HT1080 (cell line): ENCODE measurements at places on chromosomes 3 and 15.

DNA sequence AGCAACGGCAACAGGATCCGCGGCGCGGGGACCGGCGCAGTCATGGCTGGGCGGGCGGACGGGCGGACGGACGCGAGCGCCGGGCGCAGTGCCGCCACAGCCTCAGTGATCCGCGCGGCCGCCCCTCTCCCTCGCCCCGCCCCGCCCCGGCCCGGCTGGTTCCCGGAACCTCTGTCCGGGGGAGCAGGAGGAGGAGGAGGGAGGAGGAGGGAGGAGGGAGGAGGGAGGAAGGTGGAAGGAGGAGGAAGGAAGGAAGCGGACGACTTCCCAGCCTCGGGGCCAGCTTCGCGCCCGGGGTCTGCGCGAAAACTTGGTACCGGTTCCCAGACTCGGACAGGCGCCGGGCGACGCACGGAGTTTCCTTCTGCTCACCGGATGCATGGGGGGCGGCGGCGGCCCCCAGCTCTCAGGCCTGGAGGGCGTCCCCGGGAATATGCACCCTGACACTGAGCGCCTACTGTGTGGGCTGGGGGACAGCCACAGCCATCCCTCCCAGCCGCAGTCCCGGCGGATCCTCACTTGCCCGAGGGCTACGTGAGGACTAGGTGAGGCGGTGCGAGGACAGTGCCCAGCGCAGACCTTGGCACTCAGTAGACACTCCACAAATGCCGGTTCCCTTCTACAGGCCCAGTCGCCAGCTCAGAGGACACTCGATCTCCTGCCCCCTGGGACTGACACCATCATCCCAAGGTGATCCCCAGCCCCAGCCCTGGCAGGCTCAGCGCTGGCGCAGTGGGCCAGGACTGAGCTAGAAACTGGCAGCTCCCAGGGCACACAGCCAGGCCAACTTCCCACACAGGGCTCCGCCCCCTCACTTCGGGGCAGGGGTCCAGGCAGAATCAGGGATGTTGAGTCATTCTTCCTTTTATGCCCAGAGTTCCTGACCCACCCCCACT lies at the start of gene SHISA5:
TSS of gene SHISA5 (minus strand) at position 124 of the 896 bp plus-strand sequence. CDS start at position 44, 80 bp downstream.
- DNase-seq, result peak; percentile 58

DNA sequence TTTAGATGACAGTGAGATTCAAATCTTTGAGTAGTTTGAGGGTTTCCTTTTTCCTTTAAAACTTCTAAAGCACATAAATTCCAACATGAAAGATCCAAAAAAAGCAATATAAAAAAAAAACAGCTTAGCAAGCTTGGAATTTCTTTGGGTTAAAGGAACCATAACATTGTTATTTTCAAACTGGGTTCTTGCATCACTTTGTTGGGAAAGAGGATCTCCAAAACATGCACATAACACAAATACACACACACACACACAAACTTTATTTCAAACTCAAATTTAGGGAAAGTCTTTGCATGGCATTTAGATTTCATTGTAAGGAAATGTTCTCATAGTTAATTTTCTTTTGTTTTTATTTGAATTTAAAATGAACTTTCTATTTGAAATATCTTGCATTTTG lies 79.2 kb upstream of the COL8A1 start:
- no peak for DNase-seq

DNA sequence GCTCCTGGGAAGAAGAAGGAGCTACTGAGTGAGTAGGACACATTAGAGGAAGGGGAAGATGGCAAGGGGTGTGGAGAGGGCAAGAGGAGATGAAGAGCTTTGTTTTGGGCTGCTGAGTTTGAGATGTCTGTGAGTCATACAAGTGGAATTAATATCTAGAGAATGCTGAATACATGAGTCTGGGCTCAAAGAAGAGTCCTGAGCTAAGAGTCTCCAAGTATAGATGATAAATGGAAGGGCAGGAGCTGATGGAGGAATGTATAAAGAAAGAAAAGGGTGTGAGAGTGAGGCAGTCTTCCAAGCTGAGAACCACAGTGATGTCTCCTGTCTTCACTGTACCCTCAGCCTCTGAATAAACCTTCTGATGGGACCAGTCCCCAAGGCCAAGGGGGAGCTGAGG lies 205.5 kb upstream of the MRPL3 start:
- peak; percentile 48 for DNase-seq

GRCh38 chr3:23796518-23796917 lies 9.2 kb upstream of the UBE2E1 start:
- DNase-seq, result no peak

- DNase-seq, result no peak
These were observed 13.9 kb upstream of the IGDCC3 start for GRCh38 chr15:65391732-65392131.

GRCh38 chr3:65953301-65953812 lies 85.4 kb downstream of the MAGI1 start:
- no peak for DNase-seq

DNA sequence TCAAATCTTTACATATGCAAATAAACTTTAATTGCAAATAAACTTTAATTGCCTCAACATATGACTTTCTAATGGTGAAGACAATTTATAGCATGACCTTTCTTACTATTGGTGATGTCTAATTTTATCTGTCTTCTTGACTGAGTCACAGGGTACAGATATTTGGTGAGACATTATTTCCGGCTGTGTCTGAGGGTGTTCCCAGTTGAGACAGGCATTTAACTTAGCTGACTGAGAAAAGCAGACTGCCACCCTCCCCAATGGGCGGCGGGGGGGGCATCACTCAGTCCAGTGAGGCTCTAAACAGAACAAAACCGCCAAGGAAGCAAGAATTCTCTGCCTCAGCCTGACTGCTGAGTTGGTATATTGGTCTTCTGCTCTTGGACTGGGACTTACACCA lies 160.0 kb downstream of the TBL1XR1 start:
- DNase-seq, result peak; percentile 54

- DNase-seq, result peak; percentile 59
These were observed 185.5 kb downstream of the ADAMTS9 start for GRCh38 chr3:64502284-64502683.

DNA sequence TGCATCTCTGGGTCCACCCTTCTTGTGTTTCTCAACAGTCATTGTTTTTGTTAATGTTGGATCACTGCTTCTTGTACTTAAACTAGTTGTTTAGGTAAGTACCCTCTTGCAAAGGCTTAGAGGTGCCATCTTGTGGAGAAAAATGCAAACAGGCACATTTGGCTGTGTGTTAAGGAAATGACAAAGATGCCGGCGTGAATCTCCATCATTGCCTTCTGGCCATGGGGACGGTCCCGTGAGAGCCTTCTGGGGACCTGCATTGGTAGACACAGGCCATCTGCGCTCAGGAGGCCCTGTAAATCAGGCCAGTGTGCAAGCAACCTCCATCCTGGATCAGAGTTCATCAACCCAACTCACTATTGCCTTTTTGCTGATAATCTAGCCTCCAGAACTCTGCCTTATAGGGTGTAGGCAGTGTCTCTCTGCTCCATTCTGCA lies 158.6 kb upstream of the NR2E3 start:
- DNase-seq, result peak; percentile 67

DNA sequence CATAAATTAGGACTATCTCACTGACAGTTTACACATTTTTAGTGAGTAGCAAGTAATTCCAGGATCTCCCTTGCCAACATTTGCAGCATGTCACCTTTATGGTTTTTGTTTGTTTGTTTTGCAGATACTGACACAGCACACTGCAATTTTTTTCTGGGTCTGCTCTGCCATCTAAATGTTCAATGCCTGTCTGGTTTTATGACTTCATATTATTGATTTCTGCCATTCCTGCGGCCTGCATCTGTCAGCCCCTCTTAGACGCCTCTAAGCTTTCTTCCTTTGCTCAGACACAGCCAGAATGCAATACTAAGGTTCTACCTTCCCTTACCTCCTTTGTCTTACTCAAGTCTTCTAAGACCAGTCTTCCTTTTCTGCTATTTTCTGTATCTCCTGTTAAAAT lies 321.2 kb upstream of the AZI2 start:
- DNase-seq, result no peak

GRCh38 chr3:184565421-184566211 lies 4.0 kb downstream of the EPHB3 start:
- peak; percentile 84 for DNase-seq

DNA sequence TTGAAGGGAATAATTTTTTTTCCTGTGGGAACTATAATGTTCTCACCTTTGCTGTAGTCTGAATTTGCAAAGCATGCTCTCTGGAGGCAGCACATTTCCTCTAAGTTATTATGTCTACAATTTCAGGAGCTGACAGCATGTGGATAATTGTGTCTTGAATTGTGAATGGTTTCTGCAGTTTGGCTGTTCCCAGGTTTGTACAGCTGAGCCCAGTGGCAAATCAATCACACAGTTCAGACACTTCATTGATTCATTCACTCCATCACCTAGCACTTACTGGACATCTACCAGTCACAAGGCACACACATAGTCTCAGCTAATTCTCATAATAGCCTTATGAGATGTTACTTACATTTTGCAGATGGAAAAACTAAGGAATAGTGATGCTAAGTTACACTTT lies 219.0 kb upstream of the ROPN1 start:
- no peak for DNase-seq

DNA sequence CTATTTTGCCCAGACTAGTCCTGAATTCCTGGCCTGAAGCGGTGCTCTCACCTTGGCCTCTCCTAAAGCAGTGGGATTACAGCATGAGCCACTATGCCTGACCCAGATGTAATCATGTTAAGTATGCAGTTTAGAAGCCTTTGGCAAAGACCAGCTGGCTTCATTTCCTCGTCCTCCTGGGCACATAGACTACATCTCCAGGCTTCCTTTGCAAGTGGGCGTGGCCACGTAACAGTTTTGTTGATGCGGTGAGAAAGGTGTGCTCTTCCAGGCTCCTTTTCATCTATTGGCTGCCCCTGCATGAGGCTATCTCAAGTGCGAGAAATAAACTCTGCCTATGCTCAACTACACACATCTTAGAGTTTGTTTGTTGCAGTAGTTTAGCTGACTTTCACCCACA lies 13.0 kb downstream of the SV2B start:
- no peak for DNase-seq

DNA sequence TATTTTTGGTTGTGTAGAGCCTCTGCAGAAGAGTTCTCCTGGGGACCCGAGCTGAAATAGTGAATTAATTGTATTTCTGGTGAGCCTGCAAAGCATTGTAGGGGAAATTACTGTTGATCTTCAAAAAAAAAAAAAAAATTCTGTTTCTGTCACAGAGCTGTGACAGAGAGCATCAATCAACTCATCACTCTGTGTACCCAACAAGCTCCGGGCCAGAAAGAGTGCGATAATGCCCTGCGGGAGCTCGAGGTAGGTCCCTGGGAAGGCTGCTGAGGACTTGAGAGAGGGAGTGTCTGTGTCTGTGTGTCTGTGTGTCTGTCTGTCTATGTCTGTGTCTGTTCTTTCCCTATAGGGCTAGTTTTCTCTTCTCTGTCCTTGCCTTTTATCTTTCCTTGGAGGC lies 294.4 kb upstream of the TPM1 start:
- no peak for DNase-seq

DNA sequence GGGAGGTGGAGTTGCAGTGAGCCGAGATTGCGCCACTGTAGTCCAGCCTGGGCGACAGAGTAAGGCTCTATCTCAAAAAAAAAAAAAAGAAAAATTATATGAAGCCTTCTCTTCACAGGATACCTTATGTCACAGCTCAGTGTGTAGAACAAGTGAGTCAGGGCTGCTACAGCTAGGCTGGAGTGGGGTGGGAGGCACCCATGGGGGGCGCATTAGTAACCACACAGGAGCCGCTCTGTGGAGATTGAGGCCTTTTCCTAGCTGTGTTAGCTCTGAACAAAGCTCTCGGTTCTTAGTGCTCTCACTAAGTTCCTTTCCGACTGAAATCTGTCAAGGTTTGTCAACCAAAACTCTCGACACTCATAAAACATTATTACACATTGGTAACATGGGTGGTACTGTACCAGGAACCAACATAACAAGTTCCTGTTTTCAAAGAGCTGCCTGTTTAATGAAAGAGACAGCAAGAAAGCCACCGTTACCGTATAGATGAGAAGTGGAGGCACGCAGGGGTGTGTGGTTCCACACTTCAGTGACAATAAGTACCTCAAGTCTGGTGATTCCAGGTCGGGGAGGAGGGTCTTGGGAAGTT lies 4.5 kb downstream of the LRRC31 start:
- no peak for DNase-seq

DNA sequence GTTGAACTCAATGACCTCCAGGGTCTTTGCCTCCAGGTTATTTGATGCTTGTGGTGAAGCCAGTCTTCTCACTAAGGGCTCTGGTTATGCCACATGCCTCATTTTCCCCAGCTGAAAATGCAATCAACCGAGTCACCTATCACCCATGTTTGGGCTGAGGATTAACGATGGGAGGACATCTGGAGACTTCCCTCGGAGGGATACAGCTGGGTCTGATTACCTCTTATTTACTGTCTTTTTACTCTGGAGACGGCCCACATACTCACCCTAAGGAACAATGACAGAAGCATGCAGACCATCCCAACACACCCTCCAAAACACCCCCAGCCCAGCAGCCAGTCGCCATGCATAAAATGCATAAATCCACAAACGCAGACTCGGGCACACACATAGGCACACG lies 187.4 kb downstream of the OPA1 start:
- no peak for DNase-seq

DNA sequence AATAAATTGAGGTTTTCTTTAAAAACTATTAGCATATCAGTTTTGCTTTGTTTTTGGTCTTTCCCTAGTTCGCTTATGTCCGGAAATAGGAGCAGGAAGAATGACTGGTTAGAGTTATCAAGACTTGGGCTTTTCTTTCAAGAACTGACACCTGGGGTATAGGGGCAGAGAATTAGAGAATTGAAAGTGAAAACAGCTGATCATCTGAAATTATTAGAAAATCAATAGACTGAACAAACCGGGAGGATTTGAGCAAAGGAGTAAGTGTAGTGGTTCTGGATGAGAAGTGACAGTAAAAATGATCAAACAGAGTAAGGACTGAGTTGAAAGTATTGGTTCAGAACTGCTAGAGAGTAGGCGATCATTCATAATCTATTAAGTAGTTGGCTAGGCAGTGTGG lies 6.0 kb downstream of the MINDY2 start:
- DNase-seq, result no peak

DNA sequence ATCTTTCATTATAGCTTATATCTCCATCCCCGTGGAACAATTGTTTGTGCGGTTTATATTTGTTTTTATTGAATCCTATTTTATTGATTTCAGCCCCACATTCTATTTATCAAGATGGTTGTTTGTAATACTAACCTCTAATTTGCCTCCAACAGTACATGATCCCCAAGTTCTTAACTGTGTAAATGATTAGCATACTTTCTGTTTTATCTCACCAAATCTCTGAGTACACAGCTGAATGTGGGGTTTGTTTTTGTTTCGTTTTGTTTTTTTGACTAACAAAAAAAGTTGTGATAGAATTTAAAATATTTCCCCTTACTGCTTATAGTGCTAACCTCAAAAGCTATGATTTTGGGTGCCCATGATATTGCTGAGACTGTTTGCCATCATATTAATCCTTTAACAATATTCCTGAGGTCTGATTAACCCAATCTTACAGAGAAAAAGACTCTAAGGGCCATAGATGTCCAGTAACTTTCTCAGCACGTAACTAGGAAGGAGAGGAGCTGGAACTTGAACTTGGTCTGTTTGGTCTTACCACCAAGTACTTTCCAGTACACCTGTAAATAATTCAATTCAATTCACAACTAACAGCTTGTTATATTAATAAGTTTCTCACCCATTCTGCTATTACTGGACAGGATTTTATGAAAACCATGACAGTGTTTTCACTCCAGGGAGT lies 789.8 kb downstream of the TUSC7 start:
- DNase-seq, result no peak

- peak; percentile 51 for DNase-seq
These were observed 1.8 kb upstream of the ZSCAN2 start for GRCh38 chr15:84598993-84599392.
